NCI-H2171 treated with DMSO at 0.1 percent for 48 hours (cell line): ENCODE measurements at places on chromosomes 3 and 15.
A peak's percentile ranks its signal among the peaks of the same experiment; 100 is the strongest.

DNA sequence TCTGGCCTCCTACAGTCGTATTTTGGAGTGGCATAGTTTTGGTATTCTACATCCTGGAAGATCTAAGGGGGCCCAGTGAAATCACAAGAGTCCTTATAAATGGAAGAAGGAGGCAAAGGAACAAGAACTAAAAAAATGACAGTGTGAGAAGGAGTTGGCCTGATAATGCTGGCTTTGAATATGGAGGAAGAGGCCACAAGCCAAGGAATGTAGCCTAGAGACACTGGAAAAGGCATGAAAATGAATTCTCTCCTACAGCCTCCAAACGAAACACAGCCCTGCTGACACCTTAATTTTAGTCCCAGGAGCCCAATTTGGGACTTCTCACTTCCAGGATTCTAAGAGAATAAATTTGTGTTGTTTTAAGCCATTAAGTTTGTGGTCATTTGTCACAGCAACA is 54.6 kb upstream of the LIPC start:
- no peak for DNase-seq

GRCh38 chr3:149352556-149352955 is 19.1 kb upstream of the TM4SF18 start:
- DNase-seq, result peak; percentile 1

- DNase-seq, result no peak
Measured at GRCh38 chr3:132509096-132509495, 88.0 kb upstream of the ACKR4 start.

- DNase-seq, result no peak
Measured at GRCh38 chr3:172221547-172221946, 182.2 kb downstream of the FNDC3B start.

- no peak for DNase-seq
Measured at GRCh38 chr15:39931615-39932014, 2.3 kb upstream of the EIF2AK4 start.

GRCh38 chr3:101072300-101072699 is 79.1 kb upstream of the ABI3BP start:
- DNase-seq, result no peak

- no peak for DNase-seq
Measured at GRCh38 chr3:195059006-195059350, 212.0 kb downstream of the XXYLT1 start.
